Esophagus squamous epithelium (tissue), 5 donors: ENCODE measurements at places on chromosomes 16 and 17.

DNA sequence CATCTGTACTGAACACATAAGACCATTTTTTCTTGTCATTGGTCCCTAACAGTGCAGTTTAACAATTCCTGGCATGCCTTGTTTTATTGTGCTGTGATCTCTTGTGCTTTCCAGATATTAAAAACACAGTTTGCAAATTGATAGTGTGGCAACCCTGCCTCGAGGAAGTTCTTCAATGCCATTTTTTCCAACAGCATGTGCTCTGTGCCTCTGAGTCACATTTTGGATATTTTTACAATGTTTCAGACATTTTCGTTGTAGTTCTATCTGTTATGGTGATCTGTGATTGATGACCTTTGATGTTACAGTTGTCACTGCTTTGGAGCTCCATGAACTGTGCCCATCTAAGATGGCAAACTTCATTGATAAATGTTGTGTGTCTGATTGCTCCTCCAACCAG lies 66.2 kb downstream of the GOSR1 start:
- no peak for DNase-seq

DNA sequence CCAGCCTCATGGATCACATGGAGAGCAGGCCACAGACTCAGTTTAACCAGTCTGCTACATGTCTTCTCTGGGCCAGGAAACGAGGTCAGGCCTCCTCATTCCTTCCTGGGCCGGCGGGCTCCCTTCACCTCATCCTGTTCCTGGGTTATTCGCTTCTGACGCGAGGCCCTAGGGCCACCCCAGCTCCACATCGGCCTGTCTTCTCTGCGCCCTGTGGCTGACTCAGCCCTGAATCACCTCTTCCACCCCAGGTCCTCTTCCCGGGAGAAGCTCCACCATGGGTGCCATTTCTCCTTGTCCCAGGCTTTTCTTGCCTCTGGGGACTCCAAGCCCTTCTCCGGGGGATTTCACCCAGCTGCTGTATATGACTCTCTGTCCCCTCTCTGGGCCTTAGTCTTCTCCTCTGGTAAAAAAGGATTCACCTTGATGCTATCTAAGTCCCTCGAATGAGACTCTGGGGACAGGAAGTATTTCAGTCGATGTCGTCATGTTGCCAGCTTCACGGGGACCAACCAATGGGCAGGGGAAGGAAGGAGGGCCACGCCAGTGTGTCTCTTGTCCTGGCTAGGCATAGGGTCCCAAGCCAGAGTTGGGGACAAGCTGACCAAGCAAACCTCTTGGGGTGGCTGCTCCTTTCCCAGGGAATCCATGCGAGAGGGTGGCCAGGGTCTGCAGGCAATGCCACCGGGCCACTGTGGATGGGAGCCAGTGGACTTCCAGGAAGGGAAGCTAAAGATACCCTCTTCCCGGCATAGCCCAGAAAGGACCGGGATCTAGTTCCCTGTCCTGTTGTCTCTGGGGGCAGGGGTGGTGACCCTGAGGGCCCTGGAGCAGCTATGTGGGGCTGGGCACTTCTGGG lies 58.7 kb downstream of the SOCS3 start:
- no peak for DNase-seq

- no peak for DNase-seq
Measured at GRCh38 chr17:18185391-18185790, 1.8 kb downstream of the ALKBH5 start.

DNA sequence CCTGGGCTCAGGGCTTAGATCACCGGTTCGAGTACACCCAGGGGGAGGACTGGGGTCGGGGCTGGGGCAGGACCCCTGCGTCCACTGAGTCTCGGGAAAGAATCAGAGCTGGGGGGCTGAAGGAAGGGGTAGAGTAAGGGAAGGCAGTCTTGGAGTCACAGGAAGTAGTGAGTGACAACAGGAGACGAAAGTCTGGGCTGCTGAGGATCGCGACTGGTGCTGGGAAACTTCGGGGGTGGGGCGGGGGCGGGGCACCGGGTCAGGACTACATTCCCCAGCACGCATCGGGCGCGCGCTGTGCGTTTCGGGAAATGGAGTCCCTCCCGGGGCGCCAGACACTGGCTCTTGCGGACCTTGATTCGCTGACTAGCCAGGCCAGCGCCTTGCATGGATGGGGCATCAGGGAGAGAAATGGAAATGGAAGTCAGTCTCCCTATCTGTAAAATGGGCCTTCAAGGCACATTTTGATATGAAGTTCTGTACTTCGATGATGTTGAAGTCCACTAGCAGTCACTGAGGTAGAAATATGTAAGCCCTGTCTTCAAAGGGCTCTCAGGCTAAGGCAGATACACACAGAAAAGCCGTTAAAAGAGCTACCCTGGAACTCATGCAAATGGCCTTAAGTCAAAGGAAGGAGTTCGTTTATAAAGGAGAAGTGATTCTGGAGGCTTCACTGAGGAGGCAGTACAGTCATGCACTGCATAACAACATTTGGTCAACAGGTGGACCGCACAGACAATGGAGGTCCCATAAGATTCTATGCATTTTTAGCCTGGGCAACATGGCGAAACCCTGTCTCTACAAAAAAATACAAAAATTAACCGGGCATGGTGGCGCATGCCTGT lies 697 bp downstream of the CTF1 start:
- DNase-seq, result peak; percentile 42

DNA sequence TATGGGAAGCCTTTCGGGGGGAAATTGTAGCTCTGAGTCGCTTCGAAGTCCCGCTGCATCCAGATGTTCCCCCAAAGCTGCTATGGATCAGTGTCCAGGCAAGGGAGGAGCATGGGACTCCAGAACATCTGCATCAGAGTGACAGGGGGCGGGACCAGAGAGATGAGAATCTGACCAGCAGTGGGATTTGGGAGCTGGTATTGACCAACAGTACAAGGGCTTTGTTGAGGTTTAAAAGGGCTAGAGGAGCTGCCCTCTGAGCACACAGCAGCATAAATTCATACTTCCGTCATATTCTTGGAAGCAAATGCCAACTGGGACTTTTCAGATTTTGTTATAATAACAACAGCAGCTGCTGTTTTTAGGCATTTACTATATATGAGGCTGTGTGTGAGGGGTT lies 10.6 kb downstream of the RBFOX1 start:
- DNase-seq, result no peak

DNA sequence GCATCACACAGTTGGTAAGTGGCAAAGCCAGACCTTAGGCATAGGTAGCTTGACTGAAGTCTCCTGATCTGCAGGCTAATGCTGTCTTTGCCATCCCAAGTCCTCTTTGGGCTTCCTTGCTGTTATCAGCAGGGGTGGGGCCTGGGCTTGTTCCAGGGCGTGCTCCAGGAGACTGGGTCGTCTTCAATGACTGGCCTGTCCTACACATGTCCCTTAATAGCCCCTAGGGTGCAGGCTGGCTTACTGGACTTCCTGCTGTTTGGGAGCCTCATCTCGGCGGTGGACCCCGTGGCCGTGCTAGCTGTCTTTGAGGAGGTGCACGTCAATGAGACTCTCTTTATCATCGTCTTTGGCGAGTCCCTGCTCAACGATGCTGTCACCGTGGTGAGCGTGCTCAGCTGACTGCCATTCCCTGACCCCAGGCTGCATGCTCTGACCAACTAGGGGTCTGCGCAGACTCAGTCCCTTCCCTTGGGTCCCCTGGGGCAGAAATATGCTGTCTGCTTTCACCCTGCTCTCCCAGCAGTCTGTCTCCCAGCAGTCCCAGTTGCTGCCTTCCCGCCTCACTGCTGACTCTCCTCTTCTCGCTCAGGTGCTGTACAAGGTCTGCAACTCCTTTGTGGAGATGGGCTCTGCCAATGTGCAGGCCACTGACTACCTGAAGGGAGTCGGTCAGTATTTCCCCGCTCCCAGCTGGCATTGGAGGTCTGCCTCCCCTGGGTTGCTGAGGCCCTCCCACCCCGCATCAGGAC lies 6.2 kb downstream of the SLC9A5 start:
- DNase-seq, result no peak

DNA sequence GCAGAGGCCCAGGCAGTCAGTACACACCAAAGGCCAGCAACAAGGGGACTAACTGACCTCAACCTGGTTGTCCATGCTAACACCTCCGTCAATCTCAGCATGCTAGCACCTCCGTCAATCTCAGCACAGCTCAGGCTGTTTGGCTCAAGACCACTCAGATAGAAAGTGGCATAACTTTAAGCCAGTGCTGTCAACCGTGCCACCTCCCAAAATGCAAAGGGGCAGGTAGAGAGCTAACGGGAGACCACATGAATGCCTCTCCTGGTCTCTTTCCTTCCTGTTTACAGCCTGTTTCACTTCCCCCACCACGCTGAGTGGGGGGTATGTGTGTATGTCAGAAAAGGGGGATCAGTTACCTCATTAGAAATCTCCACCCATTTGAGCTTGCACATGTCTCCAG lies 3.3 kb downstream of the UBTF start:
- no peak for DNase-seq

GRCh38 chr17:49438436-49439278 lies 24.0 kb upstream of the PHB1 start:
- DNase-seq, result no peak
